ENCODE measurements at places on chromosomes 1 and 21. TPM values are rescaled to one million over a fixed set of nuclear protein-coding genes. Genes with fewer than 3 reads are reported as not detected.

The SYNJ1 gene
- total RNA-seq: 6.3 TPM

The ANGPTL7 gene
- 0.43 TPM for total RNA-seq

The NUP210L gene
- not detected for total RNA-seq

The DCDC2B gene
- total RNA-seq: not detected

The OR2T2 gene
- not detected for total RNA-seq

Data from pericardium fibroblast (primary cell).